ENCODE measurements at places on chromosomes 13 and 19.
A peak's percentile ranks its signal among the peaks of the same experiment; 100 is the strongest.

DNA sequence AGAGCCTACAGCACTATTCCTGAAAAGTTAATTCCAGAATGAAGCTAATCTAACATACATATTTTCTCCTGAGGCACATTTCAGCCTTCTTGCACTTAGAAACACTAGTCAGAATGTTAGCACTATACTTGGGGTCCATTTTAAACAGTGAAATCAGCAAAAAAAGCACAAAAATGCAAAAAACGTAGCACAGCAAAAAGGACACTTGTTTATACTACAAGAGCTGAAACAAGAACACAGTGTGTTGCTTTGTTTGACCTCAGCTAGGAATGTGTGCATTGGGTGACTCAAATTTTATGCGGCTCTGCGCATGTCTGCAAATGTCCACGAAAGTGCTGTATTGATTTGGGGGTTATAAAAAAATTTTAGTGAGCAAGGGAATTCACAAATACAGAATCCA is 226.2 kb downstream of the KCNRG start:
- no peak for DNase-seq

DNA sequence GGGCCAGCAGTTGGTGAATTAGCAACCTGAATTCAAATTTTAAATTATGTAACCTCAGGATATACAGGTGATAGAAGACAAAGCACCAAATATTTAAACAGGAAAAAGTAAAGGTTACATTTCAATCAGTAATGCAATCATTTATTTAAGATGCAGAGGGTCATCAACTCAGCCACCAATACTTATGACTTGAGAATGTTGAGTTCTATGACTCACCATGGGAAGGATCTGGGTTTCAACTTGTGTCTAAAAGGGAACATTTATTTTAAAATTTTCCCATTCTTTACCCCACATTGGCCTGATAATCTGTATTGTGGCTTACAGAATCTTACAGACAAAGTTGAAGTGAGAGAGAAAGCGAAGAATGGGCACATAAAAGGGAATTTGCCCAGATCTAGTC is 418.0 kb downstream of the NDFIP2 start:
- DNase-seq: no peak

- no peak for DNase-seq
Observed at GRCh38 chr19:52735734-52736133, 890 bp upstream of the ZNF611 start.

DNA sequence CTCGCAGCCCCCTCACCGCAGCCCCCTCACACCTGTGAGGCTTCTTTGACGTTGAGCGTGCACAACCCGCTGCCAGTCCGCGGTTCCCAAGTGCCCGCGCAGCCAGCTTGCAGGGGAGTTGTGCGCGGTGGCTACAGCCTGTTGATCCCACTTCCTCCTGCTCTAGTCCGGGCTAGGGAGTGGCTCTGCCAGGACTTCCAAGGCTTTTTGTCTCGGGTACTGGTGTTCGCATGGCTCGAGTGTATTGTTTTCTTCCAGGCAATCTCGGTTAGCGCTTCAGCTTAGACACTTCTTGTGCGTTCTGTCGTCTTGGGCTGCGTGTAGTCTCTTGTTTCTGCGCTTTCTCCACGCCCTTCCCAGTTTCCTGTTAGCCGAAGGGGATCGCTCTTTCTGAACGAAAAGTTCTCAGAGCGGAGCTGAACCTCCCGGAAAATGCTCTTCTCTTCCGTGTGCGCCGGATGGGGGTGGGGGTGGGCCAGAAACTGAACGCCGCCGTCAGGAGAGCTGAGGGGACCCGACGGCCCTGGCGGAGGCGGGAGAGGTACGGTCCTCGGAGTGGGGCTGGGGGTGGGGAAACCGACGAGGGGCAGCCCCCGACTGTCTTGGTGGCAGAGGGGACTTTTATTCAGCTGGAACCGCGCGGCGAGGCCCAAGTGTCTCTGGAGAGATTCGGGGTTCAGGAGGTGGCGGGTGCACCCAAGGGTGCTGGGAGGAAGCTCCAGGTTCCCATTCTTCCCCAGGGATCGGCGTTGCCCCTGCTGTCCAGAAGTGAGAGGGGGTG is 697 bp upstream of the DGKH start:
- peak; percentile 26 for DNase-seq

GRCh38 chr19:16327911-16328823 is 3.5 kb downstream of the KLF2 start:
- DNase-seq: peak; percentile 79

- no peak for DNase-seq
Observed at GRCh38 chr13:37443538-37443937, 155.0 kb downstream of the POSTN start.

- no peak for DNase-seq
Observed at GRCh38 chr13:83937579-83937978, 55.3 kb upstream of the SLITRK1 start.

DNA sequence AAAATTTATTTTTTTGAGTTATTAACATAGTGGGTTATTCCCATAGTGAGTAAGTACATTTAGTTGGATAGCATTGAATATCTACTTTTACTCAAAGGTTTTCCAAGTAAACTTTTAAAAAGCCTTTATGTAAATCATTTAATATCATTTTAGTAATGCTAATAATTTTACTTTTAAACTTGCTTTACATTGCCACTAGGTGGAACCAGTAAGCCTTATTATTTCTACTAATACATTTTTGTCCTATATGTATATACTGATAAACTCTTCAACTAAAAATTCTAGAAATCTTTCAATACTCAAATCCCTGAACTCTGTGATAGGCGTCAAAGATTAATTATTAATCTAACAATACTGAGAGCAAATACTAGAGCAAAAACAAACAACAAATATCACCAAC is 1709.2 kb upstream of the PCDH20 start:
- DNase-seq: no peak

Data from CD4-positive, alpha-beta T cell treated with Interleukin-1 beta for 1 hour (primary cell).